ENCODE measurements at places on chromosomes 5 and 9.

DNA sequence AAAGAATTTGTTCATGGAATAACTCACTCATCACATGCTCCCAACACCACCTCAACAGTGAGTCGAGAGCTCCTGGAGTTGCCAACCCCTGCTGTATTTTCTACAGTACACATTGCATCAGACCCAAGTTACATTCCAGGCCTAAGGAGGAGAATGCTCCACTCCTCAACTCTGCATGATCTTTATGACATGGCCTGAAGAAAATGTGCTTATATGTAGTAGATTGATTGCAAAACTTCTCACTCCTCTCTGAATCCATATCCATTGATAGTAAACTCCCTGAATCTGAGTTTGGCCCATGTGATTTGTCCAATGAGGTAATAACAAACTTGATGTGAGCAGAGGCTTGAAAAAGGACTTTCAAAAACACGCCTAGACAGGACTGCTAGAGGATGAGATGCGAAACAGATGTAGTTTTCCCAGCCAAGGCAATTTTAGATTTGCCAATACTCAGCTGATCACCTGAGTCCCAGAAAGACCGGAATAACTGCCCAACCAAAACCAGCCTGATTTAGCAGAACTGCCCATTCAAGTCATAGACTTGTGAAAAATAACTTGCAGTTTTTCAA, 29.0 kb upstream of the PAPPA start:
- no peak for DNase-seq

- no peak for DNase-seq
Measured at GRCh38 chr5:148397968-148398595, 14.3 kb downstream of the FBXO38 start.

DNA sequence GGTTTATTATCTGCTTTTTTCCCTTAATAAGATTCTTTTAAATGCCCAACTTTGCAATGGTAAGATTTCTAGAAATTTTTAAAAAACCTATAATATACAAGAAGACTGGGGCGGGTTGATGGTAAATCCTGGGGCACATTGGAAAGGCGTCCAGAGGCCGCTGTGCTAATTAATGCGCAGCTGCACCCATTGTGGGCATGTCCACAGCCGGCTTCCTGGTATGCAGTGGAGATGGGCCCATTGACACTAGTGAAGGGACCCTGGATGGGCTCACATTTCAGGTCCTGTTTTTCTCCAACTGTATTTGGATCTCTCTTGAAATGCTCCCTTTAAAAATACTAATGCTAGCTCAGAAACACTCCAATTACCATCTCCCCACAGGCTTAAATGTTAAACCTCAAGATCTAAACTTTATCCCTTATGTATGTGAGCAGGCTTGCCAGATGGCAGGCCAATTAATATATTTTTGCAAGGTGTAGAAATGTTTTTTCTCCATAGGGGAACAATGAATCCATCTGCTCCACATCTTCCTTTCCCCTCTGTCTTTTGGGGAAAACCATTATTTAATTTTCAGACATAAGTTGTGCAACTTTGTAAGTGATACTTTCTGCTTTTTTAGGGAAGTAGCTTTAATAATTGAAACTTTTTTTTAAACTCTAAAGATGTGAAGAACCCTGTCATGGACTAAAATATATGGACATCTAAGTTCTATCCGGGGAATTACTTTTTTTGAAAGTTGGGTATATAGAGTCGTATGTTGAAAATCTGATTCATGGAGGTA, 177.3 kb downstream of the CD180 start:
- no peak for DNase-seq

GRCh38 chr5:82421119-82421518, 143.0 kb upstream of the RPS23 start:
- DNase-seq = no peak

DNA sequence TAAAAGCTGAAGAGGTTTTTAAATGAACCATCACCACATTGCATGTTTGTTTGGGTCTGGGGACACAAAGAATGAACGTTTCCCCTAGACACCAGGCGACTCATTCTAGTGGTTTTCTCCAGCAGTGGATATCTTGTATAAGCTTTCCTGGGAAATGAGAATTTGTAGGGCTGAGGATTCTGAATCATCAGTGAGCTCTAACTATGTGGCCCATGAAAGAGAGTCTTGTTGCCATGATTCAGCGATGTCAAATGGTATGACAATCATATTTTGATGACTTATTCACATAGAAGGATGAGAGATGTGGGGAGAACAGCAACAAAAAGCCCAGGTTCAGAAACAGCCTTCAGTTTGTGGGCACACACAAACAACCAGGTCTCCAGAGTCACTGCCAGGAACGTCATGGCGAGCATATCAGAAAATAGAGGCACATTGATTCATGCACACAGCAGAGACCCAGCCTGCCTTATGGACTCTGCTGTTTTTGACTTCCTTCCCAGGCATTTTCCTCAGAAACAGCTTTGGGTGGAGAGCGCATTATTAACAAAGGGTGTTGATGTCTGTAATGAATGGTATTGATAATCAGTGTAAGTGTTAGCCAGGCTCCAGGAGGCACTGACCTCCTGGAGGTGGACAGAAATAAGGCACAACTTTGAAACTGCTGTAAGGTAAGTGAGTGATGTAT, 13.3 kb downstream of the ZNF474 start:
- no peak for DNase-seq

DNA sequence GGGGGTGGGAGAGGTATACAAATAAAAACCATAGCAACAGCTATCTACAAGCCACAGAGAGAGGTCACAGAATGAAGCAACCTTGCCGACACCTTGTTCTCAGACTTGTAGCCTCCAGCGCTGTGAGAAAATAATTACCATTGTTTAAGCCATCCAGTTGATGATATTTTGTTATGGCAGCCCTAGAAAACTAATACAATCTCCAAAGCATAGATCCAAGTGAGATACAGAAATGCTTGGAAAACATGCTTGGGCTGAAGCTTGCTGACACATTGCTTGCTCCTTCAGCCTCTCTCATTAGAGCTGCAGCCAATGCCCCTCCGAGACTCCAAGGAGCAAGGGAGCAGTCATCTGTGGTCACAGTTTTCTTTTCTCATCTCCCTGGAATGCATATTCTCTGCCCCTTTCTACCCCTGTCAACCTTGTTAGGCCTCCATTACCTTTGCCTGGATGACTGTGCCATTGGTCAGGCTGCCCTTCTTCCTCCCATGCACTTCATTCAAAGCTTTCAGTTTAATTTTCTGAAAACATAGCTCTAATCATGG, 401.4 kb upstream of the KLF4 start:
- DNase-seq = no peak

DNA sequence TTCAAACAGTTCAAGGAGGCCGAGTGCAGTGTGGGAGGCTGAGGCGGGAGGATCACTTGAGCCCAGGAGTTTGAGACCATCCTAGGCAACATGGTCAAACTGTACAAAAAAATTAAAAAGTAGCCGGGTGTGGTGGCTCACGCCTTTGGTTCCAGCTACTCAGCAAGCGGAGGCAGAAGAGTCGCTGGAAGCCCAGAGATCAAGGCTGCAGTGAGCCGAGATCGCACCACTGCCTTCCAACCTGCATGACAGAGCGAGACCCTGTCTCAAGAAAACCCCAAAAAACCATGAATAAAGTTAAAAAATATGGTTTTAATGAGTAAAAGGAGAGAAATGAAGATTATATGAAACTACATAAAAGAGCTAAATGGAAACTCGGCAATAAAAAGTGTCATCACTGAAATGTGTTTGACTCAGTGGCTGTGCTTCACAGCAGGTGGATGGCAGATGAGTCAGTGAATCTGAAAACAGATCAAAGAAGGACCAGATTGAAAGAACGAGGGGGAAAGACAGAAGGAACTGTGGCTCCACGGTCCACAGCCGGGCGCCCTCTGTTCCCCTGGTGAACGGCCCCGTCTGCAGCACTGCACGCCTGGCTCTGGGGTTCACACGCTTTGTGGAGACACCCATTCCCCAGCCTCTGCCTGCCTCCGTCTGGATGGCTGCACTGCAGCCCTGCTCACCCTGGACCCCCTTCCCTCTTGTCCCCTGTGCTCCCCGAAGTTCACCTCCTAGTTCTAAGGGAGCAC, 25.1 kb downstream of the EXD3 start:
- DNase-seq = no peak

GRCh38 chr9:69180670-69181069, 6.6 kb downstream of the TJP2 start:
- peak; percentile 12 for DNase-seq

GRCh38 chr5:179051784-179052183, 8.4 kb upstream of the ZNF354C start:
- DNase-seq = no peak

- DNase-seq = no peak
Measured at GRCh38 chr9:86854898-86855523, 92.3 kb downstream of the GAS1 start.

DNA sequence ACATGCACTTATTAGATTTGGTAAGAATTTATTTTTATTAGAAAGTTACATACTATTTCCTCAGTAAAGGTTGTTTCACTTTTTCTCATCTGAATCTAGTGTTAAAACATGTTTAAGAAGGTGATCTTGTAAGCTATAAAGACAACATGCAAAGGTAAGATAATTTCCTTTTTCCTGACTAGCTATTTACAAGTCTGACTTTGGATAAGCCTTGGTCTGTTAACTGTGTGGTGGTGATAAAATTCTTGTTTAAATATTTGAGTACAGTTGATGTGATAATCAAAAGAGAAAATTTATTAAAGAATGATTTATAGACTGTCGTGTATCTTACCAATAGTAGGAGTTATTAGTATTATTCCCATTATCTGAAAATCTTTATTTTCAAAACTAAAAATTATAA, 36.9 kb upstream of the GPR21 start:
- no peak for DNase-seq

DNA sequence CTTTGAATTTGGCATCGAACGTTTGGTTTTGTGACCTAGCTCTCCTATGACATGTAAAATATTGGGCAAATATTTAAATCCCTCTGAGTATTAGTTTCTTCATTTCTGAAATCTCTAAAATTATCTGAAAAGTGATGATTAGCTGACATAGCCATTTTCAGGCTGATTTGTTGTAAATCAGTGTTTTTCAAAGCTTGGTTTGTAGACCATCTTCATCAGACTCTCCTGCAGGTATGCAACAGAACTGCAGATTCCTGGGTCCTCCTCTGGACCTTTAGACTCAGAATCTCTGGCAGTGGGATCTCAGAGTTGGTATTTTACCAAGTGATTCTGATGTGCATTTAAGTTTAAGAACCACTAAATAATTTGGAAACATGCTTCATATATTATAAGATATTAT, 38.9 kb upstream of the NMUR2 start:
- no peak for DNase-seq

DNA sequence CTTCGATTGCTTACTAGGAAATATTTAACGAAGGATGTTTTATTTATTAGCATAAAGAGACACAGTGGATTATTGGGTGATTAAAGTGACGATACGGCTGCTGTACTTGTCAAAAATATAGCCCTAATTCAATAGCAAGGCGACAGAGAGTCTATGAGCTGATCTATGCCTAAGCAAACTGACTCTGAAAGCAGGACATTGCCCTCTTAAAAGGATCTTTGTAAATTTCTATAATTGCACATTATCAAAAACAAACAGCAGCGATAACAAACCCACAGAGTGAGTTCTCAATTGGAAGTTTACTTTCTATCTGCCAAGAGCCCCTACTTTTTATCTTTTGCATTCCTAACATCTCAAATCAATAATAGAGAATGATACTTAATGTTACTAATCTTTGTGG, 31.4 kb downstream of the TLX3 start:
- no peak for DNase-seq

GRCh38 chr5:59357381-59357977, 536.0 kb downstream of the PDE4D start:
- DNase-seq = no peak

DNA sequence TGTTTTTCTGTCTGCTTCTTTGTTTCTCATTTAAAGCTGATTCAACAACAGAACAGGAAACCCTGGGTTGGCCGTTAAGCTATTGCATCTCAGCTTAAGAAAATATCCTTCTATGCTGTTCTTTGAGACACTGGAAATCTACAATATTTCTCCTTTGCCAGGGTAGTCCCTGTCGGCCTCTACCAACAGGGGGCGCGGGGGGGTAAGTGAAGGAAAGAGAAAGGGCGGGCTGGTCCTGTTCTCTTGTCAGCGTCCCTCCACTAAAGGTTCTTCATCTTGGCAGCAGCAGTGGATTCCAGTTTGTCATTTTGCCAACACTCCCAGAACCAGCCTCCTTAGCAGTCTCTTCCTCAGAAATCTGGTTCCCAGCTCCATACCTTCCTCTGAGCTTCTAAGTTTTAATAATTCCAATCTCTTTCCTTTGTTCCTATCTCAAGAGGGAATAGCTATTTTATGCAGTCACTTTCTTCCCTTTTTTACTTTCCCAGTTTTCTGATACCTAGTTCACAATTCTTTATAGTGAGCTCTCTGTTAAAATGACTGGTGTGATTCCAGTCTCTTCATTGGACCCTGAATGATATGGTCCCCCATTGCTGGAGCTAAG, 222.3 kb downstream of the GLIS3 start:
- DNase-seq = peak; percentile 8

- DNase-seq = no peak
Measured at GRCh38 chr5:84239494-84239893, 145.2 kb downstream of the EDIL3 start.

DNA sequence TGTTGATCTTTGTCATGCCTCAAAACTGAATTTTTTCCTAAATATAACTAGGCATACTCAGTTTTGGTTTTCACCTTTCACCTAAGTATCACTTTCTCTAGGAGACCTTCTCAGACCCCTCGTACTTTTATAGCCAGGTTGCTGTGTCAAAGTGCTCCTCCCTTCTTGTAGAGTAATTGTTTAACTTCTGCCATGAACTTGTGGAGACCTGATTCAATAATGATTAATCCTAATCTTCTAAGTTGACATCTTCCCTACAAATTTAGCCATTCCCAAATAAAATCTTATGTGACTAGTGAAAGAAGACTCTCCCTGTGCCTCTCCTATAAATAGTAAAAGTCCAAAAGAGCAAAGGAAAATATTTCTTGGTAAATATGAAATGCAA, 159.8 kb downstream of the SPATA31D1 start:
- DNase-seq = no peak
